AG08396 (cell line): ENCODE measurements at places on chromosomes 11 and 22.

DNA sequence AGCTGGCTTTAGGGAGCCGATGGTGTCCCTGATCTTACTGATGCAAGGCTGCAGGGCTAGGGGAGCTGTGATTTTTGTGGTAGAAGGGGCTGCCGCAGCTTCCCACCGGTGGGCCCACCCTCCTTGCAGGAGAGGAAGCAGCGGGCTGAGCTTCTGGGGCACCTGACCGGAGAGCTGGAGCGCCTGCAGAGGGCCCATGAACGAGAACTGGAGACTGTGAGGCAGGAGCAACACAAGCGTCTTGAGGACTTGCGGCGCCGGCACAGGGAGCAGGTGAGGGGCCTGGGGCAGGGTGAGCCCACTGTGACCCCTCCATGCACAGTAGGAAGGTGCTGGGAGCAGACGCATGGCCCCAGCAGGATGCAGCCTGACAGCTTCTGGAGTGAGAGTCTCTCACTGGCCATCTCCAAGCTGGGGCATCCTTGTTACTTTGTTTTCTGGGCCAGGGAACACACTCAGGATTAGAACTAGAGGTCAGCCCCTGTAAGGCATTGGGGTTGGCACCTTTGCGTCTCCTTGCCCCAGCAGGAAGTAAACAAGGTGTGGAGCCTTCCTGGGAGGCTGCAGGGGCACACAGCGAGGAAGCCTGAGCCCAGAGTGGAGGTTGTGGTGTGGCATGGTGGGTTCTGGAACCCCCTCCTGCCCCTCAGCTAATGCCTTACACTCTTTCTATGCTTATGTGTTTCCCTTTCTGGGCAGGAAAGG, 66.7 kb downstream of the CEP164 start:
- DNase-seq, result no peak

DNA sequence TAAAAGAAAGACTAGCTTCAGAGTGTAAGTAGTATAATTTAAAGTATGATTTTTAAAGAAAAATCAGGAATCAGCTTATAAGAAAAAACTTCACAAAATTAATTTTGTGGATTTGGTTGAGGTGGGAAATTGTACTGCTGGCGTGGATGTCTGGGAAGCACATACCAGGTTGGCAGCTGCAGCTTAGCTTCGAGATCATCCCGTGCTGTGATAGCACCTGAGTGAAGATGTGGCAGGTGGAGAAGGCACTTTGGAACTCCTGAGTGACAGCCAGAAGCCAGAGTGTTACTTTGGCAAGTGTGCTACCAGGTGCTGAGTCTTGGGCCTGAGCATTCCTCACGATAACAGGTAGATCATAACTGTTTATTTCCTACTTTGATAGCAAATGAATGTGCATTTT, 17.7 kb downstream of the ZC3H12C start:
- no peak for DNase-seq

GRCh38 chr11:117941976-117942654, 12.9 kb upstream of the TMPRSS13 start:
- no peak for DNase-seq

DNA sequence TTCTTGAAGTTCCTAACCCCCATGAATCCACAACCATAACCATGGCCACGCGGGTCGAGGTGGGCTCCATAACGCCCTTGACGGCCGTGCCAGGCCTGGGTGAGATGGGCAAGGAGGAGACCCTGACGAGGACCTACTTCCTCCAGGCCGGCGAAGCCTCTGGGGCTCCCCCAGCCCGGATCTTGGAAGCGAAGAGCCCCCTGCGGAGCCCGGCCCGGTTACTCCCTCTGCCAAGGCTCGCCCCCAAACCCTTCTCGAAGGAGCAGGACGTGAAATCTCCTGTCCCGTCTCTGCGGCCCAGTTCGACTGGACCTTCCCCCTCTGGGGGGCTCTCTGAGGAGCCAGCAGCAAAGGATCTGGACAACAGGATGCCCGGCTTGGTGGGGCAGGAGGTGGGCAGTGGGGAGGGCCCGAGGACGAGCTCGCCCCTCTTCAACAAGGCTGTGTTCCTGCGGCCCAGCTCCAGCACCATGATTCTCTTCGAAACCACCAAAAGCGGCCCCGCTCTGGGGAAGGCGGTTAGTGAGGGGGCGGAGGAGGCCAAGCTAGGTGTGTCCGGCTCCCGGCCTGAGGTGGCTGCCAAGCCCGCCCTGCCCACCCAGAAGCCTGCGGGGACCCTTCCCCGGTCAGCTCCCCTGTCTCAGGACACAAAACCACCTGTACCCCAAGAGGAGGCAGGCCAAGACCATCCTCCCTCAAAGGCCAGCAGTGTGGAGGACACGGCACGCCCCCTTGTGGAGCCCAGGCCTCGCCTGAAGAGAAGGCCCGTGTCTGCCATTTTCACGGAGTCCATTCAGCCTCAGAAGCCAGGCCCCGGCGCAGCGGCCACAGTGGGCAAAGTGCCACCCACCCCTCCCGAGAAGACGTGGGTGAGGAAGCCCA, 75.7 kb downstream of the KIAA1671 start:
- no peak for DNase-seq

- no peak for DNase-seq
These were observed 47.1 kb downstream of the ASCL2 start for GRCh38 chr11:2223153-2223794.

GRCh38 chr11:78916759-78917158, 342.1 kb upstream of the NARS2 start:
- DNase-seq, result no peak

GRCh38 chr11:121249039-121249663, 43.4 kb upstream of the SC5D start:
- peak; percentile 58 for DNase-seq

DNA sequence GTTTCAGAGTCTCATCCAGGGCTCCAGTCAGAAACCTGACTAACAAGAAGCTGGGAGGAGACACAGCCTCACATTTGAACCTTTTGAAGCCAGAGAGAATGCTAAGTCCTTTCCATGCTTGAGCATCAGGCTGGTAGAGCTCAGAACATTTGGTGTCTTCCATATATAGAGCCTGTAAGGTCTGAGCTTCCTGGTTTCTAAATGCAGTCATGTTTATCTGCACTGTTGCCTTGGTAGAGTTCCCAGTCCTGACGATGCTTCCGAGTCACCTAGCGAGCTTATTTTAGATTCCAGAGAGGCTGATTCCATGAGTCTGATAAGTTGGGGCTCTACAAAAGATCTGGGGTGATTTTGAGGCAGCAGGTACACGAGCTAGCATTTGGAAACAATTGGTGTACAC, 68.4 kb upstream of the SORL1 start:
- no peak for DNase-seq

GRCh38 chr11:76849376-76849775, 11.3 kb upstream of the ACER3 start:
- no peak for DNase-seq

- DNase-seq, result peak; percentile 89
These were observed 98.6 kb downstream of the CEP164 start for GRCh38 chr11:117426297-117426685.

GRCh38 chr22:30928401-30928800, 40.2 kb downstream of the MORC2 start:
- no peak for DNase-seq

DNA sequence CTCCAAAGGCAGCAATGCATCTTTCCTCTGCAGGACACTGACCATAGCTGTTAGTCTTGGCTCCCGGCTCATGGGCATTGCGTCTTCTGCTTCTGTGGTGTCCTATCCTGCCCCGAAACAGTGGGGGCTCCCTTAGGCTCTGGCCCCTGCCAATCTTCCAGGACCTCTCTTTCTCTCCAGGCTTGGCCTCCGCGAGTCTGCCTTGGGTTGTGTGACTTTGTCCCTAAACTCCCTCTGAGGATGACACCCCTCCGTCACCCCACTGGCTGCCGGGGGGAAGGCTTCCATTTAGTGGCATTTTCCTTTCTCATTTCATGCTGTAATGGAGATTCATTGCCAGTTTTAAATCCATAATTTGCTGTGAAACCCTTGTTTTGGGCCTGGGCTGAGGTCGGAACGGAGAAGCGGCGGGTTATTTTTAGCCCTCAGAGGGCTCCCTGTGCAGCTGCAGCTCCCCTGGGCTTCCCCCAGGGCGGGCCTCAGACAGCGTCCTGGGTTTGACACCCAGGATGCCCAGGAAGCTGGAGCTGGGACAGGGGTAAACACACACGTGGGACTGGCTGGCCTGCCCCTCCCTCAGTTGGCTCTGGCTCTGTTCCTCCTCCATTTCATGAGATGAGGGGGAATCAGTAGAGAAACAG, 156.1 kb downstream of the ST3GAL4 start:
- DNase-seq, result no peak

- DNase-seq, result no peak
These were observed at the start of gene KCNJ1 for GRCh38 chr11:128867277-128867676. Gene KCNJ1, minus strand, starts transcription at chr11:128867296. Its CDS starts 27,053 bp downstream, at chr11:128840243.

GRCh38 chr11:33125611-33126010, 35.7 kb downstream of the CSTF3 start:
- DNase-seq, result no peak

DNA sequence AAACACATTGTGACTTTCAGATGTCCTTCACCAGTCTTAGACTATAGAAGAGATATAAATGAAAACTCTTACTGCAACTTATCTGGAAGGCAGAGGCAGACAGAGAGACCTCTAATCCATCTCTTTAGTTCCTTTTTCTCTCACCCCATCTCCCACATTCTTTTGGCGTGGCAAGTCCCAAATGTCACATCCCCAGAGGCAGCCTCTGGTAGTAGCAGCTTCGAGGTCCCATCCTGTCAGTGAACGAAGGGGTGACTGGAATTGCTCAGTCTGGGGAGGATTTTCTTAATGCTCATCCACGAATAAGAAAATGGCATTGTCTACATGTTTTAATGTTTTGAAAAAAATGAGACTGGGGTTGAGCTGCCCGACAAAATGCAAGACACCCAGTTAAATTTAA, 201.4 kb downstream of the GRIA4 start:
- DNase-seq, result no peak

DNA sequence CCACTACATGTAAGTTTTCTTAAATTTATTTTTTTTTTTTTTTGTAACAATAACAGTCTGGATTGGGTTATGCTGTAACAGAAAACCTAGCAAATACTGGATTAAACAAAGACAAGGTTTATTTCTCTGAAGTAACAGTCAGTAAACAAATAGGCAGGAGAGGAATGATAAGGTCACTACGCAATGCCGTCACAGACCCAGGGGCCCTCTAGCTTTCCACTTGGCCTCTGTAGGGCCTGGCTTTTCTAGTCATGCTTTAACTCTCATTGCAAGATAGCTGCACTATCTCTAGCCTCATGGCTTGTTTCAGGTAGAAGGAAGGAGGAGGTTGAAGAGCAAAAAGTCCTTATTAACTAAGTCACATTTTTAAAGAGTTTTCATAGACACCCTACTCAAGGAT, 6.5 kb downstream of the OR10A6 start:
- DNase-seq, result peak; percentile 32

DNA sequence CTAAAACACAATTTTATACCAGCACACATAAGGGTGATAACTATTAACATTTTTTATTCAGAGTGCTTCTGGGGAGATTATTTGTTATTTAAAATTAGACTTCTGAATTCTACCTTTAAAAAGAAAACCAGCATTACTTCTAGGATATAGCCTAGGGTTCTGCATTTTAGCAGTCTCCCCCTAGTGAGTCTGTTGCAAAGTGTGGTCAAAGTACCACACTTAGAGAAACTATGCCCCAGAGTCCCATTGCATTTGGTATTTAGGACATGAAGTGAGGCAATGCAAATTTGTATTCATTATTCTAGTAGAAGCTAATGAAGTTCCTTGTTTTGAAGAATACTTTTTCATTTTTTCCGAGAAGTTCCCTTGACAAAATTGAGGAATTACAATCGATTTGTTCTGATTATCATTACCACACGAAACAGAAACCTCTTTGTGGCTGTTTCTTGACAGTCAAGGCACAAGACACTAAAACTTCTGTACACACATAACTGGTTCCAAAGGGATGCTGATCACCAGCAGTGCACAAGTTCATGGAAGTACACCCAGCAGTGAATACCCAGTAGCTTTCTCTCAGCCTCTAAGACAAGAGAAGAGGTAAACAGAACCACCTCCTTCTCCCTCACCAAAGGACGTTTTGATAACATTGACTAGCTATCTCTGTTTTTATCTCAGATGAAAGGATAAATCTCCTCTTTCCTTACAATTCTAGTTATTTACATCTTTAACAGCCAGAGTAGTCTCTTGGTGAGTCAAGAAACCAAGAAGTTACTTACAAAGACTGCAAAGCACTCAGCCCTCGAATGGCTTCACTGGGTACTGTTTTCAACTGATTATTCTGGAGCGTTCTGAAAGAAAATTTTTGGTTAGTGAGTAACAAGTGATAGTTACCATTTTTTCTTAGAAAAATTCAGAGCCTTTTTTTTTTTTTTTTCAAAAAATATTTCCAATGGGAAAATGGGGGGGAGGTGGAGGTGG, 27.6 kb upstream of the CCDC34 start:
- DNase-seq, result no peak

- DNase-seq, result no peak
These were observed 9.1 kb downstream of the MRGPRF start for GRCh38 chr11:69003866-69004367.

GRCh38 chr11:93993747-93994146, 27.4 kb upstream of the HEPHL1 start:
- DNase-seq, result no peak

GRCh38 chr11:27028561-27028965, 12.1 kb upstream of the BBOX1 start:
- no peak for DNase-seq

GRCh38 chr11:79406376-79406775, 34.5 kb downstream of the TENM4 start:
- no peak for DNase-seq

DNA sequence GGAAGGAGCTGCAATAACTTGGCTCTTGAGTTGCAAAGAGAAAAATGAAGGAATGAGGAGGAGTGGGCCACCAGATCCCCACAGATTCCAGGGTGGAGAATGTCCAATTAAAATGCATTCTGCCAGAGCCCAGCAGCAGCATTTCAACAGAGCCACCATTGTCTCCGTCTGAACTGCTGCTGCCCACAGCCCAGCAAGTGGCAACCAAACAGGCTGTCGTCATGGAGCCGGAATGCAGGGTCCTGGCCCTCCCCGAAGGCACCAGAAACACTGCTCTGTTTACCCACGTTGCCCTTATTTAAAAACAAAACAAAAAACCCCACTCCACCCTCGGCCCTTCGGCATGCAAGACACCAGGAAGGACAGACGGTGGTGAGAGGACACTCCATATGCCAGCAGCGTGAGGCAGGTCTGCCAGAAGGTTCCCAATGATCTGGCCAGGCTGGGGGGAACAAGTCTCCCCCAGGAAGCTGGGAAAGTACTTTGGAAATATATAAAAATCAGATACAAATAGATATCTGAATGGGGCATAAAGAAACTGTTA, 32.5 kb downstream of the PLEKHA7 start:
- peak; percentile 29 for DNase-seq
